Thyroid gland (tissue), 4 donors: ENCODE measurements at places on chromosomes 13 and 19. TPM values are rescaled to one million over a fixed set of nuclear protein-coding genes. Genes with fewer than 3 reads are reported as not detected.

TSKS gene
- total RNA-seq: not detected

GRCh38 chr19:32558607-32559228 lies 22.3 kb upstream of the PDCD5 start:
- DNase-seq: no peak

DNA sequence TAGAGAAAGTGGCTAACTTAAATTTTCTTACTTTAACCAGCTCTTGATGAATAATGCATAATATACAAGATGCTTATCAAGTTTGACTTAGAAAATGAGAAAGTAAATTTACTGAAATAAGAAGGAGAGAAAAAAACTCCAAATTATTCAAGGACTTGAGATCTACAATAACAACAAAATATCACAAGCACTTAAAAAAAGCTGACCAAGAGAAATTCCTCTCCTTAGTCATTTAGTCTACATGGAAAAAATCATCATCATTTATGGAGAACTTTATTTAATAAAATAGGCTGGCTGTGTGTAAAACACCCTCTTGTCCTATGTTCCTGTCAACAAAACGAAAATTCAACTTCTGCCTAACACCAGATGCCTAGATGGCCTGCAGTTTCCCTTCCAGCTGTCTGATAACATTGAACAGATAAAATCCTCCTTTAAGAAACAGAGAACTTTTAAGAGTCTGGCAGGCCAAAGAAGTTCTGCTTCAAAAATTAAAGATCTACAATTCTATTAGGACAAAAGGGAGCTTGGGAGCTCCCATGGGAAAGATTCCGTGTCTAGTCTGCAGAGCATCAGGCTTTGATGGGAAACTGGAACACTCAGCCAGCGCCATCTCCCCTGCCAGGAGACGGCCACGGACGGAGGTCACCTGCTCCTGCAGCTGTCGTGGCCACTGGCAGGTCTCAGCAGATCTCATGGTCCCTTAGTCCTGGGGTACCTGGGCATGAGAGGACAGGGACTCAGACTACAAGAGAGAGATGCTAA lies 37.9 kb upstream of the ATP11A start:
- DNase-seq: peak; percentile 33

DNA sequence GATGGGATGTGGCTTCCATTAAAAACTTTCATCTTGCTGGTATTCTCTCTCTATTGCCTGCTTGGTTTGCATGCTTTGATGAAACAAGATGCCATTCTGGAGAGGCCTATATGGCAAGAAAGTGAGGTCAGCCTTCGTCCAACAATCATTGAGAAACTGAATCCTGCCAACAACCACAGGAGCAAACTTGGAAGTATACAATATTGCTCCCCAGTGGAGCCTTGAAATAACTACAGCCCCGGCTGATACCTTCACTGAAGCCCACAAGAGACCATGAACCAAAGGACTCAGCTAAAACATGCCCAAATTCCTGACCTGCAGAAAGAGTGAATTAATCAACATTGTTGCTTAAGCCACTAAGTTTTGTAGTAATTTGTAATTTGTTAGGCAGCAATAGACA lies 82.5 kb upstream of the FGF14 start:
- DNase-seq: no peak

GRCh38 chr19:9528757-9529336 lies 9.6 kb downstream of the ZNF426 start:
- no peak for DNase-seq

DNA sequence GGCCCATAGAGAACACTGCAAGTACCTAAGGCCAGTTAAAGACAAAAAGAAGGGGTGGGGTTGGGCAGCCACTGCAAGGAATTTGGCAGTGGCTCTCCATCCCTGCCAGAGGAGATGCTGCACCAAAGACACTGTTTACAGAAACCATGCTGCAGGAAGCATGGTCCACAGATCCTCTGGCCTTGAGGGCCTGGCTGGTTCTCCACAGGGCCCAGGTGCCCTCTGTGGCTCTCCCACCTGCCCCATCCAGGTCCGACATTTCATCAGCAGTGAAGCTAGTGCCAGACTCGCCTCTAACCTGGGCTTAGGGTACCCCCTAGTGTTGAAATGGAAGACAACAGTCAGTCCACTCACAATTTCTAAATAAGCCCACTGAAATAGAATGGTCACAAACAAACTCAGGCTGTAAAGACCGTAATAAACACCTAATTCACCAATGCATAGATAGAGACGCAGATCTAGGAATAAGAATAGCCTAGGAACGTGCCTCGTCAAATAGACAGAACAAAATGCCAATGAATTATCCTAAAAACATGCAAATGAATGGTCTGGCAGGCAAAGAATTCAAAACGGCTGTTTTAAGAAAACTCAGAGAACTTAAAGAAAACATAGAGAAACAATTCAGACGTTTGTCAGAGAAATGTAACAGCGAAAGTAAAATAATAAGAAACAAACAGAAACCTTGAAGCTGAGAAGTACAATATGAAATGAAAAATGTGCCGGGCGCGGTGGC lies 23.3 kb downstream of the LYPD4 start:
- DNase-seq: peak; percentile 50
